AML-193 (cell line): ENCODE measurements at places on chromosomes 12 and 14.

DNA sequence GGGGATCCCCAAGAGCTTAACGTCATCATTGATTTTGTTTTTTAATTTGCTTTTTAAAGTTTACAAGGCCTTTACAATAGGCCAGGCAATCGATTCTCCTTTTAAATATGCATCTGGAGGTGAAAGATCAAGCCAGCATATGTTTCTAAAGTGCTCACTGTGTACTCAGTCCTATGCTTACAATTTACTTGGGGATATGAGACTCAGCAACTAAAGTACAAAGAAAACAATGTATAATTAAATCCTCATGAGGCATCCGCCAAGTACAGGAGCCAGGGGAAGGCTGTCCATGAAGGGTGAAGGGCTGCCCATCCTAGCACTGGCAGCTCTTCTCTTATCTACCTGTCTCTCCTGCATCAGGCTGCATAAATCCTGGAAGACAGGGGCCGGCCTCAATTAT lies 11.8 kb downstream of the CCDC92 start:
- no peak for DNase-seq

DNA sequence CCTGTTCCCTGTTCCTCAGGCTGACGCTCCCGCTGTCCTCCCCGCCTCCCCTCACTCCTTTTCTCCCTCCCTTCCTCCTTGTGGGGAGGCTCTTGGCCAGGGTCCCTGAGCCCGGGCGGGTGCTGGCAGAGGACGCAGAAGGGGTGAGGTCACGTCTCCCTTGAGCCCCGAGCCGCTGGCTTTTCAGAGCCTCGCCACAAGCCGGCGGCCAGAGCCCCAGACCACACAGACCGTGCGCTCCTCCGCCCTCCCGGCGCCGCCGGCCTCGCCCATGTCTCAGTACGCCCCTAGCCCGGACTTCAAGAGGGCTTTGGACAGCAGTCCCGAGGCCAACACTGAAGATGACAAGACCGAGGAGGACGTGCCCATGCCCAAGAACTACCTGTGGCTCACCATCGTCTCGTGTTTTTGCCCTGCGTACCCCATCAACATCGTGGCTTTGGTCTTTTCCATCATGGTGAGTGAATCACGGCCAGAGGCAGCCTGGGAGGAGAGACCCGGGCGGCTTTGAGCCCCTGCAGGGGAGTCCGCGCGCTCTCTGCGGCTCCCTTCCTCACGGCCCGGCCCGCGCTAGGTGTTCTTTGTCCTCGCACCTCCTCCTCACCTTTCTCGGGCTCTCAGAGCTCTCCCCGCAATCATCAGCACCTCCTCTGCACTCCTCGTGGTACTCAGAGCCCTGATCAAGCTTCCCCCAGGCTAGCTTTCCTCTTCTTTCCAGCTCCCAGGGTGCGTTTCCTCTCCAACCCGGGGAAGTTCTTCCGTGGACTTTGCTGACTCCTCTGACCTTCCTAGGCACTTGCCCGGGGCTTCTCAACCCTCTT lies at the start of gene TMEM233:
Gene TMEM233, plus strand, starts transcription at position 197 of the 821 bp plus-strand sequence. Its CDS starts 75 bp downstream, at position 272.
- DNase-seq, result no peak

DNA sequence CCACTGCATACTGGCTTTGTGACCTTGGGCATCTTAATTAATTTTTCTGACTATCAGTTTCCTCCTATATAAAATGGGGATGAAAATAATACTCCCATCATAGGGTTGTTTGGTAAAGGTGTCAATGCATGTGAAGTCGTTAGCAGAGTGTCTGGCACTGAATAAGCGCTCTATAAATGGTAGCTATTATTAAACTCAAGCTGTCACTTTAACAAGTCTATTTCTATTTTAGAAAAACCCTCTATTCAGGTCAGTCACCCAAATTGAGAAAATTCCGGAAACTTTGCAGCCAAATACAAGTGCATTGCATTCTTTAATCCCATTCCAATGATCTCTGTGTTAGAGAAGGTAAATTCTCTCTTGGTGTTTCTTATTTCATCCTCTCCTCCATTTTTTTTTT lies 363.1 kb downstream of the SYT1 start:
- DNase-seq, result no peak

GRCh38 chr14:53596853-53597525 lies 359.6 kb downstream of the BMP4 start:
- DNase-seq, result no peak

DNA sequence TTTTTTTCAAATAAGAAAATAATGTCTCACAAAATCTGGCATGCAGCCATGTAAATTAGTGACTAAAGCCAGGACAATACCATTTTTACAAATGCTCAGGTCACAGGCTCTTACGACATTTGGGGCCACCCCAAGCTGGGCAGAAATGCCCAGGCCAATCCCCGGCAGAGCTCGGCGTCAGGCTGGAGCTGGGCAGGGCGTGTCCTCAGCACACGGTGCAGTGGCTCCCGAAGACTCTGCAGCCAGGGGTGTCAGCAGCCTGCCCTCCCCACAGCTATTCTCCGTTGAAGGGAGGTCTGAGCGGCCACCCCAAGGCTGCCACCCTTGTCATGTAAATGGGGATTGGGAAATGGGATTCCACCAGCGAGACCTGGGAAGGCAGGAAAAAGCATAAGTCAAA lies 158.6 kb downstream of the DICER1 start:
- no peak for DNase-seq

- no peak for DNase-seq
Observed at GRCh38 chr12:5294274-5295070, 137.4 kb upstream of the NTF3 start.

DNA sequence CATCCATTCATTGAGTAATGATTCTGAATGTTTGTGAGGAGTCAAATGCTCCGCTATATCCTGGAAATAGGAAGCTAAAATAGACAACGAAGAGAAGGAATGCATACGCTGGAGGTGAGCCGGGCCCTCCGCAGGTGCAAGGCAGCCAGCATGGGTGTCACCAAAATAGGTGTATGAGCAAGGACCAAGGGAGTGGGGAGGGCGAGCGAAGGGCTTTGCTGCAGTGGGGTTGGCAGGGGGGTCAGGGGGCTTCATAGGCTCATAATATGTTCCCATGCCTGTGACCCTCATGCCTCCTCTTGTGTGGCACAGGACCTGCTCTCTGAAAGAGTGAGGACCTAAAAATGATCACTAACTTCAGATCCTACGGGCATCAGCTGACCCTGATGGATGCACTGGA lies 73.0 kb downstream of the PRMT8 start:
- no peak for DNase-seq

DNA sequence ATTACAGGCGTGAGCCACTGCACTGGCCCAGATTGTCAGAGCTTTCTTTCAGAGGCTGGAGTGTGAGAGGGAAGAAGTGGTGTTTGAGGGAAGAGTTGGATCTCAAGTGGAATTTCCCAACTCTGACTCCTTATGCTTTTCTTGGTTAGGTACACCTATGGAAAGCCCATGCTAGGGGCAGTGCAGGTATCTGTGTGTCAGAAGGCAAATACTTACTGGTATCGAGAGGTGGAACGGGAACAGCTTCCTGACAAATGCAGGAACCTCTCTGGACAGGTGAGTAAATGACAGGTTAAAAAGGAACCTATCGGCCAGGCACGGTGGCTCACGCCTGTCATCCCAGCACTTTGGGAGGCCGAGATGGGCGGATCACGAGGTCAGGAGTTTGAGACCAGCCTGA lies 14.9 kb downstream of the A2ML1 start:
- DNase-seq, result no peak
